ENCODE measurements at places on chromosomes 16 and 17.

GRCh38 chr16:6016530-6017184, 919.1 kb upstream of the EEF2KMT start:
- DNase-seq = peak; percentile 38

GRCh38 chr16:57341062-57341440, 17.5 kb upstream of the CCL22 start:
- no peak for DNase-seq

DNA sequence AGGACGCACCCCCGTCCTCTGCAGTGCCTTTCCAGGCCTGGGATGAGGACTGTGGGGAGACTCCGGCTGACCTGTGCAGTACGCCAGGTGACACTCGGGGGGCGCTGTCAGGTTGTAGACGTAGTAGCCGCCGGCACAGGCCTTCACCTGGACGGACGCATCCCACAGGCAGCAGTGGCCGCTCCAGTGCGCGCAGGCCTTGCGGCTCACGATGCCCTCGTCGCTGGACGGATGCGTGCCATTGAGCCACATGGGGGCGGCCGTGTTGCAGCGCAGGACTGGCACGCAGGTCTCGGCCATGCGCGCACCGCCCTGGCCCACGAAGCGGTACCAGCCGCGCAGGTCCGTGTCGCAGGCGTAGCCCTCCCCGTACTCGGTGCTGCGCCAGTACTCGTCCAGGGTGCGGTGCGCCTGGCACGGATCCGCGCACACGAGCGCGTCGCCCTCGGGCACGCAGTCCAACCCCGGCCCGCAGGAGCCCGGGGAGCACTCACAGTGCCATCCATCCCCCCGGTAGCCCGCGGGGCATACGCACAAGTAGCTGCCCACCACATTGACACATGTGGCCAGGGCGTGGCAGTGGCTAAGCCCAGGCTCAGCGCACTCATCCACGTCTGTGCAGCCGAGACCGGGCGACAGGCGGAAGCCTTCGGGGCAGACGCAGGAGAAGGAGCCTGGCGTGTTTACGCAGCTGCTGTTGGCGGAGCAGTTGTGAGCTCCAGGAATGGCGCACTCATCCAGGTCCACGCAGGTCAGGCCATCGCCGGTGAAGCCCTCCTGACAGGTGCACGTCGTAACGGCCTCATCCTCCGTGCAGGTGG, 3.9 kb downstream of the UMOD start:
- no peak for DNase-seq

- peak; percentile 84 for DNase-seq
Measured at GRCh38 chr17:75869282-75870141, 8.9 kb downstream of the TRIM47 start.

GRCh38 chr17:82636626-82637598, 11.3 kb downstream of the WDR45B start:
- DNase-seq = no peak

DNA sequence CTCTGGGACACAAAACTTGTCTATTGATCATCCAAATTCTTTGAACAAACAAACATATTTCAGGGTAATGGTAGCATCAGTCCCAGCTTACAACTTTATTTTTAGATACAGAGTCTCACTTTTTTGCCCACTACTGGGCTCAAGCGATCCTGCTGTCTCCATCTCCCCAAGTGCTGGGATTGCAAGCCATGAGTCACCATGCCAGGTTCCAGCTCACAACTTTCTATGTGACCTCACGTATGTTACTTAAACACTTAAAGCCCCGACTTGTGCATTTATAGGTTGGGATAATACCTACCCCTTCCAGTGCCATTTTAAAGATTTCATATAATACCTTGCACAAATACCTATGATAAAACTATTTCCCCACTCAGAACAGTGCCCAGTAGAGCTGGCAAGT, 42.0 kb upstream of the KSR1 start:
- peak; percentile 29 for DNase-seq

GRCh38 chr16:72932050-72932449, 115.9 kb downstream of the ZFHX3 start:
- no peak for DNase-seq

DNA sequence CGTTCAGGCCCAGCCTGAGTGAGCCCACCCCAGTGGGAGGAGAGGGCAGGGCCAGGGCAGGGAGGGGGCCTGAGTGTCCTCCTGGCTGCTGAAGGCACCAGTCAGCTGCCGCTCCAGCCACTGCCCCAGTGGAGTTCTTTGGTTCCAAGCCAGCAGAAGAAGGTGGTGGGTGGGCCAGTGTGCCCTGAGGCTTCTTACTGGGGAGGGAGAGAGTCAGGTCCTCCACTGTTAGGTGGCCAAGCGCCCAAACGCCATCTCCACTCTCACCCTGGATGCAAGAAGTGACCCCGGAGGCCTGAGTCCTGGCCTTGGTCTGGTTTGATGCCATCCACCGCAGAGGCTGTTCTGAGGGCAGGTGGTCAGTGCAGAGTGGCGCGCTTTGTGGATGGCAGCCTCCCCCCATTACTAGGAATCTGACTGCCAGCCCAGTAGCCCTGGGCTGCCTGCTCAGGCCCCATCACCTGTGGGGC, 2.2 kb downstream of the RNF213 start:
- DNase-seq = peak; percentile 12

GRCh38 chr17:41811549-41812380, at the start of gene P3H4:
Gene P3H4 (minus strand): TSS chr17:41811949. CDS start chr17:41811915, 34 bp downstream.
- DNase-seq = peak; percentile 90

DNA sequence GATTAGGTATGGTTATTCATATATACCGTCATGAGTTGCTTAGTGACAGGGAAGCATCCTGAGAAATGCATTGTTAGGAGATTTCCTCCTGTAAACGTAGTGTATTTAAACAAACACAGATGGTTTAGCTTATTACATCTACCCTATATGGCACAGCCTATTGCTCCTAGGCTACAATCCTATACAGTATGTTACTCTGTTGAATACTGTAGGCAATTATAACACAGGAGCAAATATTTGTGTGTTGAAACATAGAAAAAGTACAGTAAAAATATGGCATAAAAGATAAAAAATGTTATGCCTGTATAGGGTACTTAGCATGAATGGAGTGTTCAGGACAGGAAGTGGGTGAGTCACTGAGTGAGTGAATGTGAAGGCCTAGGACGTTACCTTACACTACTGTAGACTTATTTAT, 157.7 kb downstream of the CDH11 start:
- DNase-seq = peak; percentile 68

DNA sequence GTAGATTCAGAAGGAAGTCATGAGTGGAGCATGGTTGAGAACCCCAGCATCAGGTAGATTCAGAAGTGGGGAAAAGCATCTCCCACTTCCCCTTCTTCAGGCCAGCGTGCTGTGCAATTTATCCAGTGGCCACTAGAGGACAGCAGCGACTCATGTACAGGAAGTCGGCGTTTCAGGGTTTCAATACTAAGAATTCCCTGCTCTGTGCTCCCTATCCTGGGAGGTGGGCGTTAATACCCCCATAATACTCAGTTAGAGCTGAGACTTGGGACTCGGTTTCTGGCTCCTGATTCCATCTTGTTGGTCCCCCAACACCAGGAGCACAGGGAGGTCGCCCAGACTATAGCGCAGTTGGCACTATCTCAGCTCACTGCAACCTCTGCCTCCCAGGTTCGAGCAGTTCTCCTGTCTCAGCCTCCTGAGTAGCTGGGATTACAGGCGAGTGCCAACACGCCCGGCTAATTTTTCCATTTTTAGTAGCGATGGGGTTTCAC, 75.3 kb upstream of the AMZ2 start:
- peak; percentile 65 for DNase-seq

DNA sequence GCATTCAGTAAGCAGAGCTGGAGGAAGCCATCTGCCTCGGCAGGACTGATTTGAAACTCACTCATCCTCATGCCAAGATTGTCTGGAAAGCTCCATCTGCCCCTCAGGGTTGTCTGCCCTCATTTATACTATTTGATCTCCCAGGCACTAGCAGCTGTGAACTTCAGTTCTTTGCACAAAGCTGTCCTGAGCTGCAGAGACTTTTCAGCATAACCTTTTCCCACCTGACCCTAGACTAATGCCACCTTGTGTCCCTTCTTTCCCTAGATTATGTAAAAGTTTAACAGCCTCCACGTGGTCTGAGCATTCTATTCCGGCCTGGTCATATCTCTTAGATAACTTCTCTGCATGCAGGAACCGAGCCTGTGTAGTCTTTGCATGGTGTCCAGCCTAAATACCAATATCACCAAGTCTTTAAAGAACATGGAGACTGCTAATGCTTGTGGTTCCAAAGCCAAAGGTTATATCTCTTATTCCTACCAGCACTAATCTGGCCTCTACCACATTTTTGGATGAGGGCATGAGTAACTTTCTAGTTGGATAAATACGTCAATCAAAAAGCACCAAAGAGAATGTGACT, 29.1 kb downstream of the STAT5A start:
- no peak for DNase-seq

DNA sequence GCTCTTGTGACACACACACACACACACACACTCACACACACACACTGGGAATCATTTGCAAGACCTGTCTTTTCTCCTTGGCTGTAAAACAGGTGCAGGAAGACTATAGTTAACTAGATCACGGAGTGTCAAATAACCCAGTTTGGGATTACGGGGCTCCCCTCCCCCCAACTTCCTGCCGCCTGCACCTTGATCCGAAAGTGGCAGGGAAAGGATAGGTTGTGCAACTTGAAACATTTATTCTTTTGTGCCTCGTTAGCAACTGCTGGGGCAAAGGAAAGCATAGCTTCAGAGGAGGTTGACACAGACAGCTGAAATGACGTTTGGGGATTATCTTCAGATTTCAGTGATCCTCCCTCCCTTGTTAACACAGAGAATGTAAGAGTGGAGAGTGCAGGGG, 149.5 kb downstream of the NTN1 start:
- DNase-seq = no peak

- DNase-seq = no peak
Measured at GRCh38 chr17:4522661-4523060, 24.0 kb downstream of the SPNS2 start.

- DNase-seq = peak; percentile 96
Measured at GRCh38 chr17:33234930-33235685, 58.0 kb downstream of the ASIC2 start.

DNA sequence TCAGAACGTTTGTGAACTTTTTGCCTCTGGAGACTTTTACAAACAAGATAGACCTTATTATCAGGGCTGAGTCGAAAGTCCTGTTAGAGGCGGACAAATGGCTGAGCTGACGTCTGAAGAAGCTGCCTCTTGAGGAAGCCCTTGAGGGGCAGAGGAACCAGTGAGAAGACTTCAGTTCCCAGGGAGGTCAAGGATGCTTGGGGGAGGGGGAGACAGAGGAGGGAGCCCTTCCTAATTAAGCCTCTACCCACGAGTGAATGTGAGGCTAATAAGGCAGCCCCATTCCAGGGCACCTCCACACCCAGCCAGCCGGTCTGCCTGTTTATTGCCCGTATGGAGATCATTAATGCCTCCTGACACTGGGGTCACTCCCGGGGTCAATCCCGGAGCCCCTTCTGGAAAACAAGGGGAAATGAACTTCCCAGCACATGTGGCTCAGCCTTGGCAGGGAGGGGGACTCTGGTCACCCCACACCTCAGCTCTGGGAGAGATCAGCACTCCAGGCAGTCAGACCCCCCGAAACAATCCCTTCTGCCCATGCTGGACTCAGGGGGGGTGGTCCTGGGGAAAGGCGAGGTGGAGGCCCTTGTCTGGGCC, 9.2 kb upstream of the TBX4 start:
- DNase-seq = no peak

- peak; percentile 45 for DNase-seq
Measured at GRCh38 chr17:7241090-7241733, 1.0 kb downstream of the GABARAP start.

DNA sequence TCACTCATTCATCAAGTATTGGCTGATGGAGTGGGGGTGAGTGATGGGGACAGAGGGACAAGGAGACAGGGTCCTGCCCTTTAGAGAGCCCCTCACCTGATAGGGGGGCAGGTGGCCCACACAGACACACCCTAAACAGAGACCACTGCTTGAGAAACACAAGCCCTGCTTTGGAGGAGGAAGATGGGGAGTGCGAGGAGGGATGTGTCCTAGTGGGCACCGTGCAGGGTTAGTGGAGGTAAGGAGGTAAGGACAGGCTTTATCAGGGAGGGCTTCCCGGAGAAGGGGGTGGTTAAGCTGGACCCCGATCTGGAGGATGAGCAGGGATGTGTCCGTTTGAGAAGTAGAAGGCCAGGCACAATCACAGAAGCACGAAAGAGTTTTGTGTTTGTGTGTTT, 8.2 kb upstream of the SMTNL2 start:
- no peak for DNase-seq

DNA sequence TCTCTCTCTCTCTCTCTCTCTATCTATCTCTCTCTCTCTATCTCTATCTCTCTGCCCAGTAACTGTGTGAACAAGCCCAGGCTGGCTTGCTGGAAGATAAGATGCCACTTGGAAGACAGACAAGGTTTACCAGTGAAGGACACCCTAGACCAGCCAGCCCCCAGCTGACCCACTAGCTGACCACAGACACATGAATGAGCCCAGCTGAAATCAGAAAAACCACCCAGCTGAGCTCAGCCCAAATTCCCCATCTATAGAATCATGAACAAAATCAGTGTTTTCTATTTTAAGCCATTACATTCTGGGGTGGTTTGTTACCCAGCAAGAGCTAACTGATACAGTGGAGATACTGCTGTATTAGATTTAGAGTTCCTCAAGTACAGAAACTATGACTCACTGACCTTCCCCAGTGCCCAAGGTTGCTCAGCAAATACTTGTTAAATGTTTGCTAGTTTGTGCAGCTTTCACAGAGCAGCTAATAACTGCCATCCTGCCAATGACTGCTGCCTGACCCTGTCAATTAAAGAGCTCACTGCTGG, 18.0 kb downstream of the EMP2 start:
- no peak for DNase-seq

DNA sequence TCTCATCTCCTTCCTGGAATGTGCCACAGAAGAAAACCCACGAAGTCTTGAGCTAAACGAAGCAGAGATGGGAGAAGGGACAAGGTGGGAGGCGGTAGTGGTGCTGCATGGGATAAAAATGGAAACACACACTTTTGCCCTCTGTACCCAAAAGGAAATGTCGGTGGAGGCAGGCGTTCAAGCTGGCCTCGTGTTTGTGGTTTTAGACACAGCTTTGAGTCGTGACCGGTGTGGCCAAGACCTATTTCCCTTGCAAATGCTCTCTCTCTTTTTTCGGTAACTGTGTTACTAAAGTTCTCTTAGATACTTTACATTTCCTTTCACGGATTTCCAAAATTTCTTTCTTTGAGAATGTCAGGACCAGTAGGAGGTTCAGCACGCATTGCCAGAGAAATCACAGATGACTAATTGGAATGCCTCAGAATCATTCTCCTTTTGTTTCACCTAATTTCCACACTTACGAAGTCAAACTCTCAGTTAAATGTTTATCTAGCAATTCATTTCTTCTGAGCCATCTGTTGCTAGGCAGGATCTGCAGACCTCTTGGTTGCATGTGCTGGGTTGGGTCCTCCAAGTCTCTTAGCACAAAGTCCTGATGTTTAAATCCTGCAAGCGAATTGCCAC, 412.3 kb downstream of the MAF start:
- no peak for DNase-seq

Data from GM23248 (cell line).